ENCODE measurements at places on chromosomes 3 and 15.

- no peak for DNase-seq
These were observed 361.9 kb downstream of the CLSTN2 start for GRCh38 chr3:140296796-140297352.

GRCh38 chr3:136350557-136350956 lies 100.4 kb downstream of the PCCB start:
- no peak for DNase-seq

GRCh38 chr3:197874064-197874463 lies 75.9 kb upstream of the RPL35A start:
- no peak for DNase-seq

DNA sequence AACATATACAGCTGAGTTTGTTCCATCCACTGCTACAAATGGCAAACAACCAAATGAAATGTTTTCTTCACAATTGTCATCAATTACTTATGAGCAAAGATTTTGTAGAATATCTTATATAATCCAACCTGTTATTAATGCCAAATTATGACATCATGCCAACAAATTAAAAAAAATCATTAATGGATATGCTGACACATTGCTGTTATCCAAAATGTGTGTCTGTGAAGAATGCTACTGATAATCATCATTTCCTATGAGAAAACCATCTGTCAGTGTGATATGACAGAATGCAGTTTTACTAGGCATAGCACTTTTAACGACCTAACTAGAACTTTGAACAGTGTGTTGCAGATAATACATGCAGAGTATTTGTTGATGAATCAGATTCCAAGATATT lies 556.5 kb upstream of the KCNMB2 start:
- no peak for DNase-seq

DNA sequence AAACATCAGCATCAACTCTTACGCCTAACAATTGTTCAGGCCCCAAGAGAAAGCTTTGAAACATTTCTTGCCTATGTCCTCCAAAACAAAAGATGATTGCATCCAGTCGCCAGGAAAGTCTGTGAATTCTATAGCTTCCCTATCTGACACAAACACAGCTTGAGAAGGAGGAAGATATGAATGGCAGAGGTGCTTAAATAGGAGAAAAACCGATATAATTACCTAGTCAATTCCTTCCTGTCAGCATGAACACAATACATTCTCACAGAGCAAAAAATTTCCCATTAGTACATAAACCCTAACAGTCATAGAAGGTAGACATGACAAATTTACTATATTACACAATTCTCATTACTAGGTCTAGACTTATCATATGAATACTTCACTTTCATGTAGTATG lies 326.5 kb downstream of the CGGBP1 start:
- DNase-seq: no peak

- DNase-seq: no peak
These were observed 153.8 kb downstream of the SEMA6D start for GRCh38 chr15:47870956-47871625.

Measured in CD4-positive, alpha-beta T cell (primary cell).